ENCODE measurements at places on chromosomes 6 and 20.
A peak's percentile ranks its signal among the peaks of the same experiment; 100 is the strongest.

DNA sequence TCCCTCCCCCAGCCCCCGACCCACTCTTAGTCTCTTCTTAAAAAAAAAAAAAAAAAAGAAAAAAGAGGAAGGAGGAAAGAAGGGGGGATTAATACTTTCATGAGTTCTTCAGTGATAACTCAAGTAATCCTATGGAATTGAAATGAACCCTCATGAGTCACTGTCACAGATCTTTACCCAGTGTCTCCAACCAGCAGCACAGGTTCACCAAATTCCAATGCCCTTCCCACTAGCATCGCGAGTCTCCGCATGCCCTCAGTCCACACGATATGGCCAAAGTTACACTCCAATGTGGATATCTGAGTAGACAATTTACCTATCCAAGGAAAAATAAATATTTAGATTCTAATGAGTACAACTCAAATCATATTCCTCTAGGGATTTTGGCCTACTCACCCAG, 74.5 kb downstream of the MDN1 start:
- no peak for DNase-seq

- DNase-seq: no peak
Measured at GRCh38 chr20:48459722-48460395, 367.9 kb downstream of the PREX1 start.

- no peak for DNase-seq
Measured at GRCh38 chr6:18835976-18836375, 448.8 kb downstream of the RNF144B start.

DNA sequence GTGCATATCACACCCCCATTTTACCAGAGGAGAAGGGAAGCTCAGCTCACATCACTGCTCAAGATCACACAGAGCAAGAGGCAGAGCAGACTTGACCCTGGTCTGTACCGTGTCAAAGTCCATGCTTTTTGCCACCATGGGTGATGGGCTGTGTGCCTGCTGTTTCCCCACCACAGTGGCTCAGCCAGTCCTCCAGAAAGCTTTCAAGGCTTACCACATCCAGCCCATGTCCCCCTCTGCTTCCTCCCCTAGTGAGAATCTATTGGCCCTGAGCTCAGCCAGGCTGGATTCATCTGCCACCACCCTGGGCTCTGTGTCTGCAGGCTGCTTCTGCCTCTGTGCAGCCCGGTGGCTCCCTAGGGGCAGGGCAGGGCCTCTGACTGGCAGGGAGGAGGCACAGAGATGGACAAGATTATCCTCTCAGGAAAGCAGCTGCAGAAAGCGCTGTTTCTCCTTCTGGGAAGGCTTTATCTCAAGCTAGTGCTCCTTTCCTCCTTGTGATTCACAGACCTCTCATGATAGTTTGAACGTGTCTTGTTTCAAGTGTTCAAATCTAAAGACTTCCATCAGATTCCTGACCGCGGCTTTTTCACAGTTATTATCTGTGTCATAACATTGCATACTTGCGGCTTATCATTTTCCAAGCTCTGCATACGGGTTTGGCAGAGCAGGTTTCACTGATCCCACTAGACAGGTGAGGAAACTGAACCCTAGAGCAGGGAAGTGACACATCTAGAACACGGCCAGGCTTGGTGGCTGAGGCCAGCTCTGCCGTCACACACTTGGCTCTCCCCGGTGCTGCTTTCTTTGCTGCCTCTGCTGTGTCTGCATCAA, 37.4 kb downstream of the VEGFA start:
- DNase-seq: no peak

- peak; percentile 11 for DNase-seq
Measured at GRCh38 chr20:57663241-57663640, 43.0 kb upstream of the ZBP1 start.

- DNase-seq: no peak
Measured at GRCh38 chr6:145017051-145017450, 718.3 kb downstream of the EPM2A start.

DNA sequence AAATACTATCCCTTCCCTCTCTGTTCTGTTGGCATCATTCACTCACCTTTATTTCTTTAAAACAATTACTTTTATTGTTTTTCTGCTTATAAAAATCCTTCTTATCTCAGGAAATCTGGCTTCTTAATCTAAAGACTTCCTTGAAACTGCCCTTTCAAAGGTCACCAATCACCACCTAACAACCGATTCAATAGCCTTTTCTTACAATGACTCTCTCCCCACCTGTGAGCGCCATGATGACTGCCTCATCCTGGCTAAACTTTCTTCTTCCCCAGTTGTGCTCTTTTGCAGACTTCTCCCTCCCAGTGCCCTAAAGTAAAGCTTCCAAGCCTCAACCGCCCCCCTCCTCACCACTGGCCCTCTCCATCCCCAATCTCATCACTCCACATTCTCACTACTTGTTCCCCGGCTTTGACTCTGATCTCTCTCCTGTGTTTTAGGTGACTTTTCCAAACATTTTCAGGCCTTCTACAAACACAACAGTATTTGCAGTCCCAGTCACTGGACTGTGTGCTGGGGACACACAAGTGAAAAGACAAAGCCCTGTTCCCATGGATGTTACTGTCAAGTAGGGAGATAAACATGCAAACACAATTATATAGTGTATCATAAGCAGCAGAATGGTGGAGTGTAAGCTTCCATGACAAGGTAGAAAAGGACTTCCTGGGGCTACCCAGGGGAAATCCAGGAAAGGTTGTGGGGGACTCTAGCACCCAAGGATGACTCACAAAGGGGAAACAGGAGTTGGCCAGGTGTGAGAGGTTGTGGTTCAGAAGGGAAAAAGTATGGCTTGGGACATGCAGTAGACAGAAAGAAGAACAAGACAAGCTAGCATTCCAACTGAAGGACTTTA, 12.8 kb downstream of the NHSL1 start:
- DNase-seq: no peak

DNA sequence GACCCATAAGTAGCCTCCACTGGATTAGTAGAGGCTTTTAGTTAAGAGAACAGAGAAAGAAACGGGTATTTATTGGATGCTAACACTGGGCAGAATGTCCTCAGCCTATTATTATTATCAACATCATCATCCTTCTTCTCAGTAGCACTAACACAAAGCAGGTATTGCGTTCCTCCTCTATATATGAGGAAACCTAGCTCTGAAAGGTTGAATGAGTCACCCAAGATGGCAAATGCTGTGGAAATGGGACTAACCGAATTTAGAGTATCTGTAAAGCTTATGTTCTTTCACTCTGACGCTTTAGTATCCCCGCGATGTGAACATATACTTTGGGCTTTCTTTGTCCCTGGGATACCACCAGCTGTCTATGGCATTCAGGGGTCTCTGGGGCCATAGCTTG, 77.0 kb downstream of the ADTRP start:
- DNase-seq: no peak

GRCh38 chr6:125858427-125859320, 67.9 kb downstream of the NCOA7 start:
- peak; percentile 51 for DNase-seq

DNA sequence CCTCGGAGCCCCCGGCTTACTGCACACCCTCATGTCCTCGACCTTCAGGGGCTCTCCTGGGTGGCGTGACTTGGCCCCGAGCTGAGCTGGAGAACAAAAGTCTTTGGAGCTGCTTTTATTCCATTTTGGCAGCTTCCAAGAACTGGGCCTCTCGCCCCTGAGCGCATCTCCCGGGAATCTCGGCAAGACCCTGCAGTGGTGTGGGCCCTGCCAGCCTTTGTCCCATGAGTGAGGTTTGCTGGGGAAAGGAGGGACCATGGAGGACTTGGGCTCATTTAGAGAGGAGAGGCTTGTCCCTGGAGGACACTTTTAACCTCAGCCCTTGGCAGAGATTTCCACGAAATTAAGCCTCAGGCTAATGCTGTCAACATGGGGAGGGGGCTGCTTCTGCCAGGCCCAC, 62.3 kb upstream of the SLCO4A1 start:
- DNase-seq: no peak

GRCh38 chr20:881051-881782, 34.9 kb downstream of the ANGPT4 start:
- no peak for DNase-seq

DNA sequence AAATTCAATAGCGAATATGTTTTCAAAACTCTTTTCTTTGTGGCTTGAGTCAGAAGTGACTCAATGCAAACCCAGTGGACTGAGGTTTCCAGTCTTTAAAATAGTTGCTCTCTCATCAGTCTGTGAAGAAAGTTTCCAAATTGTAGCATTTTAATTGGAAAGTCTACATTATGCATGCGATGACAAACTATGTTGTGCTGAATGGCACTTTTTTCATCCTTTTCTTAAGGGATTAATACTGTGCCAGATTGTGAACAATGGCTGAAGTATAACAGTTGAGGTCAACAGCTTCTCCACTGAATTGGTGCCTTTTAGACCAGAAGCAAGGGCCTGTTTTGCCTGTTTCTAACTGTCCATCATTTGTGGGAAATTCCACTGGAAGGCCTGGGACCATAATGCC, 377.1 kb downstream of the BTBD9 start:
- DNase-seq: no peak

GRCh38 chr20:50330504-50331313, 140.1 kb downstream of the CEBPB start:
- no peak for DNase-seq

- DNase-seq: no peak
Measured at GRCh38 chr6:162468326-162468725, 259.2 kb downstream of the PRKN start.

- DNase-seq: no peak
Measured at GRCh38 chr20:2814587-2815051, at the start of gene C20orf141. TSS of gene C20orf141 (plus strand) at chr20:2814987. CDS start at chr20:2815185, 198 bp downstream.

GRCh38 chr6:63307581-63308246, 12.1 kb downstream of the LGSN start:
- DNase-seq: no peak

- no peak for DNase-seq
Measured at GRCh38 chr6:98054453-98054852, 771.4 kb upstream of the MMS22L start.

- DNase-seq: no peak
Measured at GRCh38 chr6:170367241-170367640, 60.7 kb downstream of the FAM120B start.

DNA sequence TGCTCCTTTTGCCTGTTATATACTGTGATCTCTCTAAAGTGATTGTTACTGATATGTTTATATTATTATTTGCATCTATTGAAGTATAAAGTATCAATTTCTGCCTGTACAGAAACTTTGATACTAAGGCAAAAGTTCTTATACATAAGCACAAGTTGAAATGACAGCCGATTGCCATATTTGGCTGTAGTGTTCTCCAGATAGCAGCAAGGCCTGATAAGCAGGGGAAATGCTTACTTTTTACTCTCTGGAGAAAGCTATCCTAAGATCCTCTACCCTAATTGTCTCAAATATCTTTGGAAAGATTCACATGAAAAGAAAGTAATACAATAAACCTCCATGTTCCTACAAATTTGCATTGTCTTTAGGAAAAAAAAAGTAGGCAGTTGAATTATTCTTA, 31.4 kb downstream of the SENP6 start:
- DNase-seq: no peak

GRCh38 chr6:130029163-130029562, 10.8 kb downstream of the L3MBTL3 start:
- no peak for DNase-seq

GRCh38 chr6:158061709-158062461, 80.2 kb downstream of the SYNJ2 start:
- DNase-seq: no peak

- DNase-seq: peak; percentile 66
Measured at GRCh38 chr6:137313928-137314855, 95.0 kb upstream of the IFNGR1 start.

GRCh38 chr6:14945461-14946185, 300.2 kb upstream of the JARID2 start:
- DNase-seq: no peak

GRCh38 chr20:48354903-48355302, 472.9 kb downstream of the PREX1 start:
- no peak for DNase-seq

GRCh38 chr20:33009214-33010132, 2.0 kb downstream of the BPIFB2 start:
- no peak for DNase-seq

- no peak for DNase-seq
Measured at GRCh38 chr6:128827675-128828464, 55.1 kb upstream of the LAMA2 start.

GRCh38 chr6:54291146-54291545, 17.1 kb upstream of the TINAG start:
- DNase-seq: no peak

GRCh38 chr6:138972226-138972665, 15.8 kb downstream of the REPS1 start:
- DNase-seq: no peak

- DNase-seq: no peak
Measured at GRCh38 chr6:87682310-87682709, 19.7 kb downstream of the AKIRIN2 start.

- peak; percentile 33 for DNase-seq
Measured at GRCh38 chr6:165245287-165245686, 64.1 kb downstream of the C6orf118 start.

DNA sequence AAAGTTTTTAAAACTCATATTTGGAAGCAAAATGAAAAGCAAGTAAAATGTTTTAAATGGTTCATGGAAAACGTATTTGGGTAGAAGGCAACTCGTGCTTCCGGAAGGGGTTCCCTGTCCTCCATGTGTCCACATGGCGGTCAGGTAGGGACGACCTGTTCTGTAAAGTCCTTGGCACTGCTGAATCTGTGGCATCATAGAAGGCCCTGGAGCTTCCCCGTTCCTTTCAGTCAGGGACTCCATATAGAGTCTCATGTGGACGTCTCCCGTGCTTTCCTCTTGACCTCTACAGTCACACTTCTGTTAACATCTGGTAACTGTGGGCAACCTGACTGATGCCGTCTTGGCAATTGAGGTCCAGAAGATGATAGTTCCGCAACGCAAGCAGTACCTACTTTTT, 11.4 kb downstream of the DYNLT1 start:
- DNase-seq: no peak

DNA sequence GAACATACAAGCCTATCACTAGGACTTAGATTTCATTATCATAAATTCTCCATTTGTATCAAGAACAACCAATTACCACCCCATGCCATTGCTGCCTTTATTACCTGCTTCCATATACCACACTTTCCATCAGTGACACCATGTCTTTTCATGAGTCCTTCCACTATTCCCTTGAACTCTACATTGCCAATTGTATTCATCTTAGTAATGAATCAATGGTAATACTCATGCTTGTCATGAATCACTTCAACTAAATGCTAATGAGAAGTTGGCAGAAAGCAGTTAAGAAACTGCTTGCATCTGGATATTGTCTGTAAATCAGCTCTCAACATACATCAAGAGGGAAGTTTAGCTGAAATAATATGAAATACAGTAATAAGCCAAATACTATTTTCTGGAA, 61.2 kb upstream of the RNF217 start:
- DNase-seq: no peak

GRCh38 chr6:148983966-148984365, 237.1 kb downstream of the UST start:
- no peak for DNase-seq

DNA sequence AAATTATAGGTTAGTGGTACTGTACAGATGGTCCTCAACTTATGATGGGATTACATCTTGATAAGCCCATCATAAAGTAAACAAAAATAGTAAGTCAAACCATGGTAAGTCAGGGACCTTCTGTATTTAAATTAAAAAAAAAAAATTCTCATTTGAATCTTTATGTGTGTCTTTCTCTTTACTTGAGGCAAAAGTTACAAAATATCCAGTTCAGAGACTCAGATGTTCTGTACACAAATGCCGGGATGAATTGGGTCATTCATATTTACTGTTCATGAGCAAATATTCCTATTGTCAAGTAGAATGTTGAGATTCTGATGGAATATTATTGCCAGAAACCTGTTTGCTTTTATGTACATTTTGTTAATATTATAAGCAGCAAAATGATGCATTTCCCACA, 13.4 kb downstream of the PHACTR2 start:
- no peak for DNase-seq
